ENCODE measurements at places on chromosomes 3 and 15. TPM values are rescaled to one million over a fixed set of nuclear protein-coding genes. Genes with fewer than 3 reads are reported as not detected.

- no peak for DNase-seq
Observed at GRCh38 chr3:159924411-159924810, 64.2 kb upstream of the IL12A start.

DNA sequence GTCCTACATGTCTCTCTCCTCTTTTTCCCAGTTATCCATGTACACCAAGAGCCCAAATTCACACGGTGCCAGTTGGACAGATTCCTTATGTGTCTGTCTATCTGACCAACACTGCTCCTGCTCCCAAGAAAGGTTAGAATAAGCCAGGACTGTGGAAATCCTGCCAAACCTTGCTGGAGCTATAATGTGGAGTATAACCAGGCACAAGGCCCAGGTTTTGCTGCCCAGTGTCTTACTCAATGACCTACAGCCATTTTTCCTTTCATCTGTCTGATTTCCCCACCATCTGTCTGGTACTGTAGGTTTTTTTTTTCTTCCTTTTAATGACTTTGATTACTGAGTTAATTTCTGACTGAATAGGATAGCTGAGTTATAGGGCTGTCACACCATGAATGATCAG is 26.5 kb upstream of the MINDY4B start:
- no peak for DNase-seq

DNA sequence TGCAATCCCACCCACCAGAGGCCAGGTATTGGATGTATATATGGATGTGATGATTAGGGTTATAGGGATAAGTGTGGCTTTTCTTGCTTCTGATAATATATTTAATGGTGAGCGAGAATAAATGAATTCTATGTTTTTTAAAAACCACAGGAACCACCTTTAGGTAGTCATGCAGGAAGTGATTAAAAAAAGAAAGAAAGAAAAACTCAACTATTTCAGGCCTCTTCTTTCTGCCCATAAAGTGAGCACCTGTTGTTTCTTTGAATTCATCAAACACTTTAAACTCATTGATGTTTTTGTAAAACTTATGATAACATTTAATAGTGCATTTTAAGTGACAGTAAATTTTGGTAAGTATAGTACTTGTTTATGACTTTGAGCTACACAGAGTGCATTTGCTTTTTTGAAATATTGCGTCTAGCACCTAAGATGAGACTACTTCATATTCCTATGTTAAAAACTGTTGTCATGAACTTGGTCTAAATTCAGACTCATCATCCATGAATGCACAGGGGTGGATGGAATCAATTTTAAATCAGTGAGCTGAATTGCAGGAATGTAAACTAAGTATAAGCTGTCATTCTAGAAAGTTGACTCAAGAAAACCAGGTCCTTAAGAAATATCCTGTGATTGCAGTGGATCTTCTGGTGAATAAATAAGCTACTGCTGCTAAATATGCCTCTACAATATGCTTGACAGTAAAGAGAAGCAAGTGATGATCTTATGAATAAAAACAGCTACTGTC is 764.4 kb upstream of the NECTIN3 start:
- DNase-seq: no peak

- DNase-seq: no peak
Observed at GRCh38 chr3:130543322-130543721, 26.3 kb downstream of the COL6A6 start.

- DNase-seq: no peak
Observed at GRCh38 chr3:105904251-105904650, 35.4 kb upstream of the CBLB start.

DNA sequence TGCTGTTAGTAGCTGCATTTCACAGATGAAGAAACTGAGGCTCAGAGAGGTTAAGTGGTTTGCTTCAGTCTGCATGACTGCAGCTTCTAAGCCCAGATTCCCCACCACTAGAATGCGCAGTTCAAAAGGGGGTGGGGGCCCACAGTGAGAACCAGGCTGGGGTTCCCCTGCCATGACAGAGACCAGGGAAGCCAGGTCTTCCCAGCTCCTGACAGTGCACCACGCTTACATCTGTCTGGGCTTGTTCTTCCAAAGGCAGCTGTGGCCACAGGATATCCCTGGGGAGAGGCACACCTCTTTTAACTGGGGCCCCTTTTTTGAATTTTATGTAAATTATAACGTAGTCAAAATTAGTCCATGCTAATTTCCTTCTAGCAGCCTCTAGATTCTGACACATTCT is 5.3 kb downstream of the PLEKHO2 start:
- no peak for DNase-seq

DNA sequence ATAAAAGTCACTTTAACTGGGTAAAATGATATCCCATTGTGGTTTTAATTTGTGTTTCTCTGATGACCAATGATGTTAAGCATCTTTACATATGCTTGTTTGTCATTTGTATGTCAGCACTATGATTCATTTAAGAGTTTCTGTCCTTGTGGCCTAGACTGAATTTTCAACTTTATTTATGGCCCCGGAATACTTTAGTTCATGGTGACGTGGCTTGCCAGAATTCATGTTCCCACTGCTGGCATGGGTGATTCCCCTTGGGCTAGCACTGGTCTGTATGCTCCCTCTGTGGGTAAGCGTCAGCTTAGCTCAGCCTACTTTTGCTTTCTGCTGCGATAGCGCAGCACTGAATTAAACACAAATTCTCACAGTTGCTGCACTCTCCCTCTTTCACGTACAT is 436.3 kb upstream of the SGO1 start:
- DNase-seq: no peak

- DNase-seq: no peak
Observed at GRCh38 chr3:161267646-161268045, 46.5 kb downstream of the NMD3 start.

GRCh38 chr15:69612112-69612511 is 159.5 kb downstream of the RPLP1 start:
- DNase-seq: no peak

DNA sequence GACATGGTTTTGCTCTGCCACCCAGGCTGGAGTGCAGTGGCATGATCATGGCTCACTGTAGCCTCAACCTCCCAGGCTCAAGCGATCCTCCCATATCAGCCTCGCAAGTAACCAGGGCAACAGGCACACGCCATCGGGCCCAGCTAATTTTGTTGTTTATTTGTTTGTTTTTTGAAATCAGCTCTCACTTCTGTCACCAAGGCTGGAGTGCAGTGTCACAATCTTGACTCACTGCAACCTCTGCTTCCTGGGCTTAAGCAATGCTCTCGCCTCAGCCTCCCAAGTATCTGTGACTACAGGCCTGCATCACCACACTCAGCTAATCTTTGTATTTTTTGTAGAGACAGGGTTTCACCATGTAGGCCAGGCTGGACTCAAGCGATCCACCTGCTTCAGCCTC is 26.3 kb upstream of the PLCH1 start:
- no peak for DNase-seq

GRCh38 chr15:40630313-40630712 is 36.3 kb downstream of the KNL1 start:
- no peak for DNase-seq

- no peak for DNase-seq
Observed at GRCh38 chr3:196144383-196145105, 62.7 kb upstream of the TFRC start.

GRCh38 chr3:127964053-127964452 is 49.0 kb downstream of the KBTBD12 start:
- DNase-seq: no peak

- no peak for DNase-seq
Observed at GRCh38 chr3:37301980-37302708, 127.8 kb upstream of the LRRFIP2 start.

DNA sequence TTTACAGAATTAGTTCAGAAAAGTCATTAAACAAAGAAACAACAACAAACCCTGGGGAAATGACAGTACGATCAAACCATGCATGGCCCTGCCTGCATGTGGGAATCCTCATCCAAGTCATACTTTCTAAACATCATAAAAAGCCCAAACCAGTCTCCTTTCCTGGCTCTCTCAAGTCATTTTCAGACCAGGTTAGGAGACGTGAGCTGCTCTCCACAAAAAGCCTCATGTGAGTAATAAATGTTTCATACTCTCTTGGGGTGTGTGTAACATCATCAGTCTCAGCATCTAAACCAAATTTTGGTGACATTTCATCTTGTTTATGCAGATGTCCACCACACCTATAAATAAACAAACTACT is 18.9 kb downstream of the GREM1 start:
- DNase-seq: no peak

- DNase-seq: no peak
Observed at GRCh38 chr3:186882150-186882524, 39.6 kb downstream of the ADIPOQ start.

- DNase-seq: no peak
Observed at GRCh38 chr3:61417352-61417751, 144.0 kb upstream of the PTPRG start.

- no peak for DNase-seq
Observed at GRCh38 chr15:69457304-69458280, 5.0 kb downstream of the RPLP1 start.

GRCh38 chr3:23706111-23706510 is 99.6 kb upstream of the UBE2E1 start:
- DNase-seq: no peak

- no peak for DNase-seq
Observed at GRCh38 chr15:53114960-53115359, 324.8 kb upstream of the ONECUT1 start.

DNA sequence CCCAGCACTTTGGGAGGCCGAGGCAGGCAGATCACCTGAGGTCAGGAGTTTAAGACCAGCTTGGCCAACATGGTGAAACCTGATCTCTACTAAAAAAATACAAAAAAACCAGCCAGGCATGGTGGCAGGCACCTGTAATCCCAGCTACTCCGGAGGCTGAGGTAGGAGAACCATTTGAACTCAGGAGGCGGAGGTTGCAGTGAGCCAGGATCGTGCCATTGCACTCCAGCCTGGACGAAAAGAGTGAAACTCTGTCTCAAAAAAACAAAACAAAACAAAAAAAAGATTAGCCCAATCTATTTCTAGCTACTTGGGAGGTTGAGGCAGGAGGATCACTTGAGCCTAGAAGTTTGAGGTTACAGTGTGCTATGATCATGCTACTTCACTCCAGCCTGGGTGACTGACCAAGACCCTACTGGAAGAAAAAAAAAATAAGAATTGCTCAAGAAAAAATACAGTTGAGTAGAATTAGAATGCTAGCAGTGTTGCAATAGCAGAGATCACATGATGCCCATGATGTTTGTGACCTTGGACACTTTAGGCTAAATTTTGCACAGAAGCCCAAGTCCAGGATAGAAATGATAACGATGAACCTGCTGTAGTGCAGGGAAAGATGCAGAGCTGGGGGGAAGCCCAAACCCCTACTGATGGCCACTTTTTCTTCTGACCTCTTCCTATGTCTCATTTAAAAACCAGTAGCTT is 162.2 kb downstream of the LPP start:
- no peak for DNase-seq

DNA sequence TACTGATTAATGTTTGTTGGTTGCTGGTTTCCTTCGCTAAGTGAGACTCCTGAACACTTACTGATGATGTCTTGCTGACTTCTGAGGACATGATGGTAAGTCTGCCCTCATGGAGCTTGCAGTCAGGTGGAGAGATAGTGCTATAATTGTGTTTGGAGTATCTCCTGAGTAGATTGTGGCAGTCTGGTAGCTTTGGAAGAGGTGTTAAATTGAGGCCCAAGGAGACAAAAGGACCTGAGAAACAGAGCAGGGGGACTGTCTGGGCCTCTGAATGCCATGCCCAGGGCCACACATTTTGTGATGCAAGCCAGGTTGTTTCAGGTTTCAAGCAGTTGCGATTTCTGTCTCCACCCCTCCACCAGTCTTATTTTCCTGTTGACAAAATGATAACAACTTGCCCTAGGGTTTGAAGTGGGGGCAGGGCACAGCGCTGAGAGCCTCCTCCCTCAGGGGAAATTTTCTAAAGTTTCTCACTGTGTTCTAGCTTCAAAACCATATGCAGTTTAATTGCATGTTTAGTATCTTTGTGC is 16.7 kb downstream of the SMAD3 start:
- DNase-seq: no peak

DNA sequence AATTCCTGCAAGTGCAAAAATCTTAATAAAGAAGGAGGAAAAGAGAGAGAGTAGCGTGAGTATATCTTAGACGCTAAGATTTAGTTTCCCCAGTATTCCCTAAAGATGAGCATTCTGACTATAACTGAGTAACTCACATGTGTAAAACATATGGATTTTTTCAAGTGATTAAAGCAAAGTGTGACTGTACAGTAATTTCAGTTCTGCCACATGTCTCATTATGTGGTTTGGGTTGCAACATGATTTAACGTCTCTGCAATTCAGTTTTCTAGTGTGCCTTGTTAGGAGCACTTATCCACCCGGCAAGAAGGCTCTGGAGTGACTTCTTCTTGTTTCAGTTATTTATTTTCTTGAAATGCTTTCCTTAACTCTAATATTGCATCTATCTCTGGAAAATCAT is 514.1 kb downstream of the ROBO1 start:
- DNase-seq: no peak

DNA sequence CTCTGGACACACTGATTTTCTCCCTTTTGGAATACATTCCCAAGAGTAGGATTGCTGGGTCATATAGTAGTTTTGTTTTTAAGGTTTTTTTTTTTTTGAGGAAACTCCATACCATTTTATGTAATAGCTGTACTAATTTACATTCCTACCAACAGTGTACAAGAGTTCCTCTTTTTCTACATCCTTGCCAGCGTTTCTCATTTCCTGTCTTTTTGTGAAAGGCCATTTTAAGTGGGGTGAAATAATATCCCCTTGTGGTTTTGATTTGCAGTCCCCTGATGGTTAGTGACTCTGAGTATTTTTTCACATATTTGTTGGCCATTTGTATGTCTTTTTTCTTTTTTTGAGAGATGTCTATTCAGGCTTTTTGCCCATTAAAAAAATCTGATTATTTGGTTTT is 1205.5 kb downstream of the ROBO1 start:
- DNase-seq: no peak

DNA sequence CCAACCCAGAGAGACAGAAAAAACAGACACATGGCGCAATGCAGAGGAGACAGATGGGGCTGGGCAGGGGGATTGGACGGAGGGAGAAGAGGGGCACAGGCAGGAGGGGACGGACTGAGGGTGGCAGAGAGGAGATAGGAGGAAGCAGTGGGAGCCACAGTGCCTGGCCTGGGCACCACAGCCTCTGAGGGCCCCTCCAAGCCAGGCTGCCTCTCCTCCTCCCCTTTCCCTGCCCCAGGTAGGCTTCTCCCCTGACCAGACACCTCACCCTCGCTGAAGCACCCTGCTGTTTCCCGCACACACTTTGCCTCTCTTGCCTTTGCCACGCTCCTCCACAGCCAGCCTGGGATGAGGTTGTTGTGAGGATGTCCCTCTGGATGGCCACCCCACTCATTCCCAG is 84.0 kb upstream of the PRR20G start:
- no peak for DNase-seq

TGM4 gene
- 1.3 TPM for polyA plus RNA-seq

CHL1 gene
- 0.14 TPM for polyA plus RNA-seq

GABPB1 gene
- polyA plus RNA-seq: 16.3 TPM

EPHB3 gene
- 2.2 TPM for polyA plus RNA-seq

COL6A5 gene
- polyA plus RNA-seq: not detected

SUSD5 gene
- polyA plus RNA-seq: 0.09 TPM

CCDC66 gene
- polyA plus RNA-seq: 8.0 TPM

PARP9 gene
- 66.1 TPM for polyA plus RNA-seq

CYP1A1 gene
- 4.8 TPM for polyA plus RNA-seq

PTX3 gene
- 0.16 TPM for polyA plus RNA-seq
